ENCODE measurements at places on chromosomes 5 and 9.

- no peak for DNase-seq
Measured at GRCh38 chr5:16430349-16431089, 35.1 kb downstream of the ZNF622 start.

DNA sequence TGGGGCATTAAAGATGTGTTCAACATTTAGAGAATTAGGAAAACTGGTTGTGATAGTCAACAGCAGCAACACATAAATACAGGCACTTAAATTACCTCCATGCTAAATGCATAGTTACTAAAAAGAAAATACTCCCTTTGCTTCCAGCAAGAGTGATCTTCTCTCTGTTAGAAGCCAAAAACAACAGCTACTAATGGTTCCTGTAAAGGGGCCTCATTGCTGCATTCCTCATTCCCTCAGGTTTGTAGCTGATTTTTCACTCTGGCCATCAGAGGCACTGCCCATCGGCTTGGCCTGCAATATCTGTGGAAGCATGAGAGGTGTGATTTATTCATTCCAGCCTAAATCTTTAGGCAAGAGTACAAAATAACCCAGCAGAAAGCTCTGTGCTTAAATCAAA lies 466.0 kb upstream of the ADAMTS16 start:
- no peak for DNase-seq

GRCh38 chr5:165996201-165996875 lies 2295.1 kb upstream of the WWC1 start:
- no peak for DNase-seq

- no peak for DNase-seq
Measured at GRCh38 chr9:137296670-137297664, 5.1 kb downstream of the NRARP start.

GRCh38 chr5:1396293-1396816 lies 48.9 kb downstream of the SLC6A3 start:
- no peak for DNase-seq

DNA sequence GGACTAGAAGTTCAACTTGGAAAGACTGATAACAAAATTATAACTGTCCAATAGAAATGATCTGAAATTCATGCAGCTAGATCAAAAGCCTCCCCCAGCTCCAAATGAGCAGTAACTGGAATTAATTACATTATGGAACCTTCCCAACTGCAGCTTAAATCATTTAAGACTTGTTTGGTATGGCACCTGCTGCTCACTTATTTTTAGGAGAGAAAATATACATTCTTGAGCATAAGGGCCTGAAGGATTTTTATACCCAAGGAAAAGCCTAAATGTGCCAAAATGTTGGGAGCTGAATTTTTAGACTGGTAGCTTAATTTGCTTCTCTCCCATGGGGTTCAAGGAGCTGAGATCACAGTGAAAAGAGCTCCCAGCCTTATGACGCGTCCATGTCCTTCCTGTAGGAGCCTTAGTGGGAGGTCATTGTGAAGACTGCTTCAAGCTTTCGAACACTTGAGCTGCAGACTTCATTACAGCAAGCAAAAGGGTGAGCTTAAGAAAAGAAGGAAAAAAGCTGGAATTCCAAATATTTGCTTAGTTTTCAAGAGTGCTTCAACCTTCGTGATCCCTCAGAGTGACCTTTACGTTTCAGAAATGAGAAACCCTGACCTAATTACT lies 276.0 kb downstream of the DMAC1 start:
- no peak for DNase-seq

GRCh38 chr5:96817506-96817905 lies 9.8 kb upstream of the ERAP1 start:
- DNase-seq, result no peak

- DNase-seq, result no peak
Measured at GRCh38 chr9:98906273-98907040, 37.2 kb upstream of the COL15A1 start.

GRCh38 chr9:124284940-124285441 lies 27.2 kb downstream of the NEK6 start:
- DNase-seq, result no peak

DNA sequence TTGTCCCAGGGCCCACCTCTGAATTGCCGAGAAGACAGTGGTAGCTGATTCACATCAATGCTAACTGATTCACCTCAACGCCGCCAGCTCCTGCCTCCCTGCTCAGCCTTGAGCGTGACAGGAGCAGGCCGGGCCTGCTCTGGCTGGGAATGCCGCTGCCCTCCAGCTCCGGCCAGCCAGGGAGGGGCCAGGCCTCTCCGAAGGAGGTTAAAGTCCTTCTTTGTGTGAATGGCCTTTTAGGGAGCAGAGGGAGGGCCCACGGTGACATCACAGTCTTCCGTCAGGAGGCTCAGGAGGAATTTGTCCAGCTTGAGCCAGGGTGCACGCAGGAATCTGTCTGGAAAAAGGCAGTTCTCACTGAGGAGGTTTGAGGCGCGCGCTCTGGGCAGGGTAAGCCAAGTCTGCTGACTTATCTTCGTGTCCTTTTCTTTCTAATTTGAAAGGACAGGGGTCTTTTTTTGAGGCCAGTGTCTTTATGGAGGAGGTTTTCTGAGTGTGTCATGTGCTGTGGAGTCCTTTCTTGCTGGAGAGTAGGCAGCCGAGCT lies 82.7 kb downstream of the C9orf152 start:
- DNase-seq, result no peak

- no peak for DNase-seq
Measured at GRCh38 chr9:116566677-116567488, 120.2 kb upstream of the TRIM32 start.

- DNase-seq, result no peak
Measured at GRCh38 chr5:130035388-130035787, 131.1 kb downstream of the CHSY3 start.

GRCh38 chr9:110571801-110572483 lies 7.6 kb downstream of the SVEP1 start:
- no peak for DNase-seq

DNA sequence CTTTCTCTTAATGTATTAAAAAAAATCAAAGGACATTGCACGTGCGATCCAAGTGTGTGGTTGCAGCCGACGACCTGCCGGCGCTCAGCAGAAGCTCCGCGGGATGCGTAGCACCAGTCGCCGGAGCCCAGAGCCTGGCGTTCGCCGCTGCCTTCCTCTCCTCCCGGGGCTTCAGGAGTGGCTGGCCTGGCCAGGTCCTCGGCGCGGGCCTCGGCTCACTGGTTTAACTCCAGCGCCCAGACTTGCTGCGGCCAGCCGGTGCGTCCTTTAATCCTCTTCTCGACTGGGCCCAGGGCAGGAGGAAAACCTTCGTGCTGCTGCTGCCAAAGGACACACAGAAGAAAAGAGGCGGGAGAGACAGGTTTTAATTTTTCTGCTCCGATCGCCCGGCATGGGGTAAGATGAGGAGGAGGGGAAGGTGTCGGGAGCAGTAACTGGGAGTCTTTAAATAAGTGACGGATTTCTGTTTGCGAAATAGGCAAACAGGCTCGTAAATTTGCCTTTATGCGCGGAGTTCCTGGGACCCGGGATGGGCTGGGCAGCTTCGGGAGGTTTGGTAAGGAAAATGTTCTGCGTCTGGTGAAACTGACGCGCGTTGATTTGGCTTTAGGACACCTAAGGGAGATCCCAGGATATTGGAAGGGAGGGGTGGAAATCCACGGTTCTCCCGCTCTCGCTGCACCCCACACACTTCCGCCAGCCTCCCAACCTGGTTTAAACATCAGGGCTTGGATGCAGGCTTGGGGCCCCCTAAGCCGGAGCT lies 2.3 kb downstream of the HAND1 start:
- no peak for DNase-seq

GRCh38 chr9:134951994-134952393 lies 34.3 kb upstream of the FCN1 start:
- DNase-seq, result no peak

- DNase-seq, result no peak
Measured at GRCh38 chr9:91156451-91157234, 205.1 kb downstream of the AUH start.

DNA sequence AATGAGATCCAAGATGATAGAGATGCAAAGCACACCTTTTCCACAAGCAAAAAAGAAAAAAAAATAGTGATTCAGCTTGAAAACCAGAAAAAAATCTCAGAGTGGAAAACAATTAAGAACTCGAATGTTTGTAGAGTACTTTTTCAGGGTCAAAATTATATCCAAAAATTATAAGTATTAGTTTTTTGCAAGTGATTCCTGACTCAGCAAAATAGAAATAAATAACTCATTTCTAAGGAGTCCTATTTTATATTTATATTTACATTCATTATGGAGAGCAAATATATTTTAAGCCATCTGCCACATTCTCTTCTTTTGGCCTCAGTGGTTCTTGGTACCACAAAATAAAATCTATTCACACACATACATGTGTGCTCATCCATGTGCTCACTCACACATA lies 1011.8 kb upstream of the ARRDC3 start:
- no peak for DNase-seq

DNA sequence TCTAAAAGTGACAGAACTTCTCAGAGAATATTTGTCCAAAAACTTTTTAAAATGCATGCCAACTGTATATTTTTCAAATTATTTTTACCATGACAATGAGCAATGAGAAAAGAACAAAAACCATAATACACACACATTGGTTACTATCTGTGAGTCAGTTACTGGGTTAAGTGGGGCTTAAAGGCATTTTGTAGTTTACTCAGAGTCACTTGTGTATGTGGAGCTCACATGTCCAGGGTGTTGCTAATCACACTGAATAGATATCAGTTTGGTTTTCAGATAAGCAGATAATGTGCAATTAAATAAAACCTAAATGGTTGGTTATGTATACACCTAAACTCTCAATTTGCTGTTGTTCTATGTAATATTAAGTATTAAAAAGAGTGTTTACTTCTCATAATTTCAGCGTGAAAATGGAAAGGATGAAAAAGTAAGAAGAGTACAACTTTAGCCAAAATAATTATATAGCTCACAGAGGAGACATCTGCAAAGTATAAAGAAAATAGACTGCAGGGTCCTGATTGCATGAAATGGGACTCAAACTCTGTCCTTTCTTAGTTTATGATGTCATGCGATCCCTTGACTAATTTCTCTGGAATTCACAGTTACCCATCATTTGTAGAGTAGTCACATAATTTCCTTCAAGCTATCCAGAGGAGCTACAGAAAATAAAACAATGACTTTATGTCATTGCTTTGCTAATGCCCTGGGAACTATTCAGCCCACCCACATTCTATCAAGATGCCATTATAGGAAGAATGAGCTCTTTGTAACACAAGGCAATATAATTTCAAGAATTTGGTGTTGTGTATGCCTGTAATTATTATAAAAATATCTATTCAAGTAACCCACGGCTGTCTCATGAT lies 388.0 kb upstream of the ZNF608 start:
- no peak for DNase-seq

DNA sequence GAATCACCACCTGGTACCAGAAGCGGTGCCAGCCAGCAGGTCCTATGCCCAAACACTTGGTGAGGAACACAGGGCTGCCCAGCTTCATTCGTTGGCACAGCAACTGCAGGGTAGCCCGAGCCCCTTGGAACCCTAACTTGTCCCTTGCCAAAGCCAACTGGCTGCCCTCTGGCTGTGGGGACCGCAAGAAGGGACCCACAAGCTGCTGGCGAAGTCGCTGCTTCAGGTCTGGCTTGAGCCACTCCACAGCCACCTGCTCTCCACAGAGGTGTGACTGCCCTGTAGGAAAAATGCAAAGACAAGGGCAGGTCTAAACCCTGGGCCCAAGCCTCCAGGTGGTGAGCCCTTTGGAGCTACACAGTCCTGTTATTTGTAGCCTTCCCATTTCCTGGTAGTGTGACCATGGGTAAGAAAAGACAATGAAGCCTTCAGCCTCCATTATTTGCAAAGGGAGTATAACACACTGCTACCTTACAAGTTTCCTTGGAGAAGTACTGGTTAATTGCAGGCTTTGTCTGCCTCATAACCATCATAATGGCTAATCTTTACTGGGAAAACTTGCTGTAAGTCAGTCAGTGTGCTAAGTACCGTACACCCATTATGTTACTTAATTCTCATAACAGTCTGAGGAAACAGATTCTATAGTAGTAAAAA lies 1.8 kb downstream of the DND1 start:
- DNase-seq, result no peak

GRCh38 chr5:63456279-63456678 lies 506.0 kb downstream of the HTR1A start:
- DNase-seq, result no peak

- peak; percentile 85 for DNase-seq
Measured at GRCh38 chr5:472656-473550, 29.9 kb downstream of the EXOC3 start.

- DNase-seq, result no peak
Measured at GRCh38 chr9:114086607-114087006, 8.5 kb upstream of the AMBP start.

GRCh38 chr9:14313951-14314423 lies at the start of gene NFIB:
NFIB (minus strand) TSS chr9:14314141; CDS start chr9:14313511, 630 bp downstream.
- DNase-seq, result no peak

- no peak for DNase-seq
Measured at GRCh38 chr5:122356855-122357254, 44.8 kb downstream of the SNCAIP start.

DNA sequence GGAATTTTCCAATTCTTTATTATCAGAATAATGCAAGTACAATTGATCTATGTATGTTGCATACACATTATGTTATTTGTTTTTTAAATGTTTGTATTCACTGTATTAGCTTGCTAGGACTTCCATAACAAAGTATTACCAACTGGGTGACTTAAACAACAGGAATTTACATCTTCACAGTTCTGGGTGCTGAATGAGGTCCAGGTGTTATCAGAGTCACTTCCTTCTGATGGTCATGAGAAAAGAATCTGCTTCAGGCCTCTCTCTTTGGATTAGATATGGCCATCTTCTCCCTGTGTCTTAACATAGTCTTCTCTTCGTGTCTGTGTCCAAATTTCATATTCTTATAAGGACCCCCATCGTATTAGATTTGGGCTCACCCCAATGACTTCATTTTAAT lies 229.1 kb upstream of the TRPC7 start:
- no peak for DNase-seq

GRCh38 chr9:14366076-14366475 lies 52.1 kb upstream of the NFIB start:
- DNase-seq, result no peak

- no peak for DNase-seq
Measured at GRCh38 chr5:135208903-135209721, 175.1 kb upstream of the PITX1 start.

- no peak for DNase-seq
Measured at GRCh38 chr5:18141222-18141621, 507.0 kb downstream of the TAF11L14 start.

GRCh38 chr5:159038907-159039306 lies 60.8 kb downstream of the EBF1 start:
- DNase-seq, result no peak

GRCh38 chr5:139273572-139274289 lies 19.8 kb upstream of the MATR3 start:
- peak; percentile 83 for DNase-seq

GRCh38 chr5:106135473-106135872 lies 1535.3 kb downstream of the EFNA5 start:
- DNase-seq, result no peak

- no peak for DNase-seq
Measured at GRCh38 chr9:86741311-86742208, 205.7 kb downstream of the GAS1 start.

DNA sequence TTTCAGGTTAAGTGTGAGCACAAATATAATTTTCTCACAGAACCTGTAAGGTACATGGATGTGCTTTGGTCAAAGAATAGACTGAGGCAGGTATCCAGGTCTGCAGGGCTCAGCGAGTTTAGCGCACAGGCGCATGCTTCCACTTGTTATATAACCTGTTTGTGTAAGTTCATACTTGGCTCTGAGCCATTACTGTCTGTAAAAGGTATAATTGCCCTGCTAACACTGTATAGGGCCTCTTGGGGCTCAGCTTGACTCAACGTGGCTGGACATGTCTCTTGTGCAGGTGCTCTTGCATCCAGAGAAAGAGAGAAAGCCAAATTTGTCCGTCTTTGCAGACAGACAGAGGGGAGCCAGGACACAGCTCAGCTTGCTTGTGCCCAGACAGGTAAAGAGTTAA lies 759.6 kb downstream of the MTRR start:
- DNase-seq, result no peak
